Amniotic stem cell (primary cell): ENCODE measurements at places on chromosomes 16 and 17.
A peak's percentile ranks its signal among the peaks of the same experiment; 100 is the strongest.

DNA sequence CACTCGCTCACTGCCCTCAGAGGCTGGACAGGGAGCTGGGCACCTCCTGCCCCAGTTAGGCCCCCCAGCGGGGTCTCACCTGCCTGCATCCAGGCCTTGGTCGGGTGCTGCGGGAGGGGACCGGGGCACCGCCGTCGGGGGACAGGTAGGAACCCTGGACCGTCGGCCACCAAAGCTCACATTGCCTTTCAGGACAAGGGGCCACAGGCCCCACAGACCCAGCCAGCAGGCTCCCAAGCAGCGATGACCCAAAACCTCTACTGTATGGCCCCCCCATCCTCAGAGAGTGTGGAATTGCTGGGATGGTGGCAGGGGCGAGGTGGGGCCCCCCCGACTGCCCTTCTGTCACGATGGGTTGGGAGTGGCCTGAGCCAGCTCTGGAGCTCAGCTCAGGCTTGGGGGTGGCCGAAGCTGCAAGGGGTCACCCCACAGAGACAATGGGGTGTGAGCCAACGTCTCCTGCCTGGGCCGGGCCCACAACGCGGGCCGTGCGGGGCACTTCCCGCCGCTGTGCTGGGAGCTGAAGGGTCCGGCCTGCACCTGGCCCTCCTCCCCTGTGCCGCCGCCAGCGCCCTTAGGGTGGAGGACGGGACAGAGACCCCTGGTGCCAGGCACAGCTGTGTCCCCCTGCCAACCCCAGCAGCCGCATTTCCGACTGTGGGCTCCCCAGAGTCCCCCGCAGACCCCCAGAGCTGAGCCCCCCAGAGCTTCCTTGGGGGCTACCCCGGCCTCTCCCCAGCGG, 498 bp downstream of the IGFALS start:
- DNase-seq: no peak

DNA sequence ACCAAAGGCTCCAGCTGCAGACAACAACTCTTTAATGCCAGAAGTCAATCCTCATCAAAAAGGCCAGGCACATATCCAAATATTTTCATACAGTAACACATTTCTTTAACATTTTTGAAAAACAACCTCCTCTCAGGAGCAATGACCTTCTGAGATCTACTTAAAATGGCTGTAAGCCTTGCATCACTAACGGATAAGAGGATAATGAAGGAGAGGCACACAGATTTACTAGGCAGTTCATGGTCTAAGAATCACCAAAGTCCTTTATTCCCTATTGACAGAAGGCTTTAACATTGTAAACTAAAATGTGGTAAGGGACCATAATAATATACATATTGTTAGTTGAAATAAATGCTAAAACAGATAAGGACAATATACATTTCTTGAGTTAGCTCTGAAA, 114.7 kb downstream of the USP32 start:
- no peak for DNase-seq

- no peak for DNase-seq
These were observed 5.4 kb upstream of the MMD start for GRCh38 chr17:55426851-55427586.

DNA sequence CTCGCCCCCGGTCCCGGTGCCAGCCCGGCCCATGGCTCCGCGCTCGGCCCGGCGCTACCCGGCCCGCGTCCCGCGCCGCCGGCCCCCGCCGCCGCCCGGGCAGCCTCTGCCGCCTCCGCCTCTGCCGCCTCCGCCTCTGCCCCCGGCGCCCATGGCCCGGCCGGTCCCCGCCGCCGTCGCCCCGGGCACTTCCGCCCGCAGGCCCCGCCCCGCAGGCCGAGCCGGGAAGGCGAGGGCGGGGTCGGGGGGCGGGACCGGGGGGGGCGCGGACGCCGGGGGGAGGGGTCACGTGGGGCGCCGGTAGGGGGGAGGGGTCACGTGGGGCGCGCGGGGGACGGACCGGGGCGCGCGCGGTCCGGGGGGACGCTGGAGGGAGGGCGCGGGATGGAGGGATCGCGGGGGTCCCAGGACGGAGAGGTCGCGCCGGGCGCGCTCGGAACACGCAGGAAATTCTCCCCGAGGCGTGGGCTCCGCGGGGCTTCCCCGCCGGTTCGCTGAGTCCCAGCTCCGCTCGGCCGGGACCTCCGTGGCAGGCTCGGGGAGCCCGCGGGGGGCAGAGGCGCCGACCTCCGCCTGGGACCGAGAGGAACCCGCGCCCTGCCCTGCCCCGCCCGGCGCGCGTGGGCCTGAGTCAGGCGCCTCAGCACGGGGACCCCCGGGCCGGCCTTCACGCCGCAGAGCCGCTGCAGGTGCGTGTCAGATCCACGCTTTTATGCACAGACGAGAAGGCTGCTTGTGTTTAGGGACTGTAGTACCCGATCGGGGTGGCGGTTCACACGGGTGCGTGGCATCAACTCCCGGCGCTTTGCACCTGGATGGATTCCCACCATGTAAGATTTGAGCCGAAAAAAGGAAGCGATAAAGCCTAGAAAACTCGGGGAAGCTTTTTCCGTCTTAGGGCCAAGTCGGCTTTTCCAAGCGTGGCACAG, at the start of gene PGAP6:
PGAP6 (minus strand) TSS at position 190 of the 929 bp plus-strand sequence; CDS start at position 33, 157 bp downstream.
- DNase-seq: peak; percentile 28

DNA sequence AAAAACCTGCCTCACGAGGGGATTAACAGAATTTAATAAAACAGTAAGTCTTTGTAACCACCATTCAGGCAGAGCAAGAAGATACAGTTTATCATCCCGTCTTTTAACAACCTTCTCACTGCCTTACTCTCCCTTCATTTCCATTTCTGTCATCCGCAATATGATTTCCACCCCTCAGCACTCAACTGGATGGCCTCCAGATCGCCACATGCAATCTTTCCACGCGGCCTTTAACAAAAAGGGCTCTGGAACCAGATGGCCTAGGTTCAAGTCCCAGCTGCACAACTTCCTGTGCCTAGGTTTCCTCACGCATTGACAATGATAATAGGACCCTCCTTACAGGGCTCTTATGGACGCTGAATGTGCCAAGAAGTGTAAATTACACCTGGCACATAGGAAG, 103.6 kb downstream of the GAS7 start:
- no peak for DNase-seq

- no peak for DNase-seq
These were observed 3.3 kb downstream of the COL1A1 start for GRCh38 chr17:50198026-50198669.
